ENCODE measurements at places on chromosomes 2 and 18.

DNA sequence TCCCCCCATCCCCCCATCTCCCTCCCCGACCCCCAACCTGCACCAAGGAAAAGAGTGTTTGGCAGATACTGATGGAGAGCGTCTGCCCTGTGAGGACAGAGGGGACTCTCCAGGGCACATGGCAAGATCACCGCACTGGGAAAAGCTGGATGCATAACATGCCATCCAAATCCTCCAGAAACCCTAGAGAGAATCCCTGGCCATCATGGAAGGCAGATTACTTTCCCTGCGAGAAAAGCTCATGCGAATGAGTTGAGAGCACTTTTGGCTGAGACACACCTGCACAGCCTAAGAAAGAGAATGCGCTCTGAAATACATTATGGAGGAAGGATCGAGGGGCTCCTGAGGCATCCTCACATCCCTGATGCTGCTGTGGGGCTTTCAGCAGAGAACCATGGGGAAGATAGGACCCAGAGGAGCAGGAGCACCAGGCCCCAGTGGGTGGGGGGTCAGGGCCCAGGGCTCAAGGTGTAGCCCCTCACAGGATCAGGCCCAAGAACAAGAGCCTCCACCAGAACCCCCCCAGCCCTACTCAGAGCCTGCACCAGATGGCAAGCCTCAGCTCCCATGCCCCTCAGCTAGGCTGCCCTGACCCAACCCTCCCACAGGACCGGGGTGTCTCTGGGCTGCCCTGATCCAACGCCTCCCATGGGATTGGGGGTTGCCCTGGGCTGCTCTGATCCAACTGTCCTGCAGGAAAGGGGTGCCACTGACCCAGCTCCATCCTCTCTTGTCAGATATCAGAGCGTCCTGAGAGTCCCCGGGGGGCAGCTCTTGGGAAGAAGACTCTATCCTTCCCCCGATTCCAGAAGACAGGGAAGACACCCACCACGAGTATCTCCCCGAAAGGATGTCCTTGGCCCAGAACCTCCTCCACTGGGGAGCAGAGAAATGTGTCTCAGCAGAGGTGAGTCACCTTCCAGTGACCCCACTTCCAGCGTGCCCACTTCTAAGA lies 153.4 kb downstream of the NDUFA10 start:
- DNase-seq: no peak

- peak; percentile 77 for DNase-seq
These were observed 44.9 kb upstream of the ID2 start for GRCh38 chr2:8636721-8637636.

GRCh38 chr2:70498528-70498927 lies 55.1 kb downstream of the TGFA start:
- DNase-seq: no peak

DNA sequence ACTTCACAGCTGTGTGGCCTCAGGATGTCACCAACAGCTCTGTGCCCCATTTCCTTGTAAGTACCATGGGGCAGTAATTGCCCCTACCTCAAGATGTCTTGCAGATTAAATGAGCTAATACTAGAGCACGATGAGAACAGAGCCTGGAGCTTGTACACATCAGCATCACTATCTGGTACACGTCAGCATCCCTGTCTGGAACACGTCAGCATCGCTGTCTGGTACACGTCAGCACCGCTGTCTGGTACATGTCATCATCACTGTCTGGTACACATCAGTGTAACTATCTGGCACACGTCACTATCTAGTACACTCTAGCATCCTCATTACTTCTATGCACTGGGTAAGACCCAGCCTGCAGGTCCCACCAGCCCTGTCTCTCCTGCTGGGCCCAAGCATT lies 37.2 kb downstream of the AQP12A start:
- DNase-seq: no peak

- DNase-seq: no peak
These were observed at the start of gene STPG4 for GRCh38 chr2:47155091-47155876. STPG4 (minus strand) TSS chr2:47155308; CDS start chr2:47155251, 57 bp downstream.

Measured in kidney tubule cell (primary cell).